ENCODE measurements at places on chromosomes 7 and 10.

DNA sequence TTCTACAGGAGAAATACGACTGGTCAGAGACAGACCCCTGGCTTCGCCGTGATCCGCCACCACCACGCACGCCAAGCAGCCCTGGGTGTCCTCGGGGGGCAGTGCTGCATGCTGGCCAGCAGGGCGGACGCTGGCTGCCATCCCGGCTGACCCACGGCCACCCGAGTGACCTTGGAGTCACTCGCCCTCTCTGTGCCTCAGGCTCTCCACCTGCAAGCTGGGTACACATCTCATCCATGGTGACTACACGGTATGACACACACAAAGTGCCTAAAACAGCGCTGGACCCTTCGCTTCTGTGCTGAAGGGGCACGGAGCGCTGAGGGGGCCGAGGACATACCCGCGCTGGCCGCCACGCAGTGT, 62.0 kb upstream of the RNF32 start:
- DNase-seq, result no peak

- no peak for DNase-seq
Measured at GRCh38 chr10:78785066-78785465, 283.7 kb upstream of the ZMIZ1 start.

- DNase-seq, result no peak
Measured at GRCh38 chr7:24318326-24318725, 34.3 kb downstream of the NPY start.

DNA sequence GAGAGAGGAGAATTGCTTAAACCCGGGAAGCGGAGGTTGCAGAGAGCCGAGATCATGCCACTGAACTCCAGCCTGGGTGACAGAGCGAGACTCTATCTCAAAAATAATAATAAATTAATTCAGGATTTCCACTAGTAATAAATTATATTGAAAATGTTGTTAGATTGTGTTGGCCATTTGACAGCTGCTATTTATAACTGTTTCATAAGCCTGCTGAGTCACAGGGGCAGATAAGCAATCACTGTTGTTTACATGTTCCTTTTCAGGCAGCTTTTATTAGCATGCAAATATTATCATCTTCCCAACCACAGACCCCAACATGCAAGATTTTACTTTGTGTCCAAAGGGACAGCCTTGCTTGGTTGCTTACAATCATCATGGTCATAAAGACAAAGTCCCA, 49.5 kb upstream of the ZNF138 start:
- DNase-seq, result no peak

DNA sequence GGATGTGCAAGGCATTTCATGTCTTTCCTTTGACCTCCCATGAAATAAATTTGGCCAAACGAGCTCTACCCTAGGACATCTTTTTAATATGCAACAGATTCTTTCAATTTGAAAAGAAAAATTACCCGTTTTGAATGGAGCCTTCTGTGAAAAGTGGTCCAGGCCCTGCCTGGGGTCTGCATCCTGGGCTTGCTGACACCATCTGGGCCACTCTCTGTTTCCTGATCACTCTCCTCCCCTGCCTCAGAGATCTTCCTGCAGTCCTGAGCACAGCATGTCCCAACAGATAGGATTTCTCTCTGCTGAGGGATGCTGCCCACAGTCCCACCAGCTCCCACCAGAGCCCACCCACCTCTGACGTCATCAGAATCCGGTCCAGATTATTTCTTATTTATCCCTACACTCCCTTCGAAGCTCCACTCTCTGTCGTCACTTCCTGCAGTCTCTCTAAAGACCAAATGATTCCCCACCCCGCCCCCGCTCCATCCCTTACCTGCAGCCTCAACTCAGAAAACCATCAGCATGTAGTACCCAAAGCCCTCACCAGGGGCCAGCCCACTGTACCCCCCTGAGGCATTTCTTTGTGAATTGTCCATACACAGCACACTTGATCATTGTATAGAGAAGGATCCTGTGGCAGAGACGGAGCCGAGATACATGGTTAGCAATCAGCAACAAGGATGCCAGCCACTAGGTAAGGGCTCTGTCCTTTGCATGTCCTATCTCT, 192.1 kb upstream of the MGMT start:
- DNase-seq, result no peak

- DNase-seq, result no peak
Measured at GRCh38 chr10:71778071-71778825, 4.9 kb upstream of the VSIR start.

GRCh38 chr10:33722067-33722466, 387.6 kb upstream of the NRP1 start:
- no peak for DNase-seq

DNA sequence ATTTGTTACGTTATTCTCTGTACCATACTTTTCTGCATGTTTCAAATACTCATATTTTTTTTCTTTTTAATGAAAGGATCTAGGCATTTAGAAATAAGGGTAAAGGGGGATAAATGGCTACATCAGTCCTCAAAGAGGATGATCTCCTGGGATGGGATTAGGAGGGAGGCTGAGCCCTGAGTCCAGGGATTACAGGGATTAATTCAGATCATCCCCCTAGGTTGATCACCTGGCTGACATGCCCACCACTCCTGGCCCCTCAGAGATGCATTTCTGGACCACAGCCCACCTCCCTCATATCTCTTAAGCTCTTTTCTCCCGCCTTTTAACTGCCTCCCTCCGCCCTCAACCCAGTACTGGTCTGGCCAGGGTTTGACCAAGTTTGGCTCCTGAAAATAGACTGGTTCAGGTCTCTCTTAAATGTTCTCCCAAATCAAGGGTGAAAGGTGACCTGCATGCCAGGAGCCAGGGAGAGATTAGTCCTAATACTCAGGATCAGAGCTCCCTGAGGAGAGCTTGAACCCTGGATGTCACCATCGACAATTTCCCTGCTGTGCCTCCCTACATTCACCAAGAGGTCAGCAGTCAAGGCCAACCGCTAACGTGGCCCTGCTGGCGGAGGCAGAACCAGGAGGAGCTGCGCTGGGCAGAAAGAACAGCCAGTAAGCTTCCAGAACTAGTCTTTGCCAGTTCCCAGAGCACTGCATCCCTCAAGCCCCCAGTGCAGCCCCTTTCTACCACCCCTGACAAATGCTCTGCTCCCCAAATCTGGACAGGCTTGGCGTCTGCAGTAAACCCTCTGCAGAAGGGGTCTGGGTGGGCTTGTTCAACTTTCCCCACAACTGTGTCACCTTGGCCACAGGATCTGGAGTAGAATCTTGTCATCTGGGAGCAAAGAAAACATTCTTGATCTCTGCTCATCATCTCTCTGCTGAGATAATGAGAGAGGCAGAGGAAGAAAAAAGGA, 3.0 kb upstream of the CCDC136 start:
- DNase-seq, result no peak

DNA sequence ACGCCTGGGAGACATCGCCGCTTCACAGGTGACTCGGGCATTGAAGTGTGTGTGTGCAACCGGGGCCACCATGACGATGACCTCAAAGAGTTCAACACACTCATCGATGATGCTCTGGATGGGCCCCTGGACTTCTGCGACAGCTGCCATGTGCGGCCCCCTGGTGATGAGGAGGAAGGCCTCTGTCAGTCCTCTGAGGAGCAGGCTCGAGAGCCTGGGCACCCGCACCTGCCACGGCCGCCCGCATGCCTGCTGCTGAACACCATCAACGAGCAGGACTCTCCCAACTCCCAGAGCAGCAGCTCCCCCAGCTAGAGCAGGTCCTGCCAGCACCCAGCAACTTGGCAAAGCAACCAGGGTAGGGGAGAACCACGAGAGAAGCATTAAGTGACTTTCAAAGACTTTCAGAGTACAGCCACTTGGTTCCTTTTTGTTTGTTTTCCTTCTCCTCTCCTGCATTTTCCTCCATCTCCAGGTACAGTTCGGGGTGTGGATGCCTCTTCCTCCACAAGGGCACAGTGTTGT, 24.1 kb downstream of the CYP17A1 start:
- DNase-seq, result no peak

DNA sequence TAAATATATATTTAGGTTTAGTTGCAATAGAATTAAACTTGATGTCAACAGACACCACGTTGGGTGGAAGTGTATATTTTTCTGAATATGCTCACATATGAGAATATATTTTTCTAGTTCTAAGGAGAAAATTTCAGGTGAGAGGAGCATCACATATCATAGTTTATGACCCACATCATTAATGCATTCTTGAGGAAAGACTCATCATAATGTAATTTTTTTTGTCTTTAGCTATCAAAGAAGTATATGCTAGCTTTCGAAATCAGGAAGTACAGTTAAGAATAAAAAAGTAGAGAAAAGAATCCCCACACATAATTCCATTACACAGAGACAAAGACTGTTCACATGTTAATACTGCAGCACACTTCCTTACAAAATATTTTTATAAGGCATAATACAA, 30.4 kb downstream of the A1CF start:
- DNase-seq, result no peak

GRCh38 chr10:34994565-34995142, 95.5 kb downstream of the CUL2 start:
- no peak for DNase-seq

DNA sequence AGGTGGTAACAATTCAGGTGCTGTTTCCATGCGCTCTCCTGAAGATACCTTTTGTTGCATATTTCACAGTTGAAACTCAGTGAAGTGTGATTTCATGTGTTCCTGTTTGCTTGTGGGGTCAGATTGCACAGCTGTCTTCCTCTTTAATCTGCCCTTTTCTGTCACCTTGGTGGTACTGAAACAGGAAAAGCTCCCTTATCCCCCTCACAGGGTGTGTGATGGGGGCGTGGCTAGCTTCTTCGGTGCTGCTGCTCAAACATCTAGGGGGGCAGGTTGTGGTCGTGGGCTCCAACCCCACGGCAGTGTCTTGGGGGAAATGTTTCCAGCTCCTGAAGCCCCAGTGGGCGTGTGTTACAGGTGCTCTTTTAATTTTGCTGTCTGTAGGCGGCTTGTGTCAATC, 107.4 kb upstream of the KLF14 start:
- DNase-seq, result peak; percentile 57

DNA sequence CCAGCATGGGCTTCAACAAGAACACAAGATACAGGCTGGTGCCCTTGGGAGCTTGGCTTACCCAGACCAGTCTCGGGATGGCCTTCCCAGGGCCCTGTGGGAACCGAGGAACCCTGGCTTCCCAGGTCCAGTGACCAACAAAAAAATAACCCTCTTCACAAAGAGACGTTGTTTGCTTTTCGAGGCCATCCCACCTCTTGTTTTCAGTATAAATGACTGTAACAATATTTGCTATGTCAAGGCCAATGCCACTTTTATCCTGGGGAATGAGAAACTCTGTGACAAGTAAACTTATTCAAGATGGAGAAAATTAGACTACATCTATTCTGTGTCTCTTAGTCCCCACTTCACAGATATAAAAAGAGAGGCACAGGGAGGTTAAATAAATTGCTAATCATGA, 138.8 kb downstream of the PRPF18 start:
- no peak for DNase-seq

GRCh38 chr10:3263082-3263481, 90.5 kb upstream of the PITRM1 start:
- DNase-seq, result no peak

GRCh38 chr10:13759168-13759567, 172.4 kb downstream of the PRPF18 start:
- DNase-seq, result no peak
